Right hindlimb (tissue), 1 donor: ENCODE measurements at places on chromosomes 12 and 14.

GRCh38 chr12:56688129-56688845 lies at the start of gene PTGES3:
PTGES3 (minus strand) TSS chr12:56688284; CDS start chr12:56687999, 285 bp downstream.
- DNase-seq = peak; percentile 99

DNA sequence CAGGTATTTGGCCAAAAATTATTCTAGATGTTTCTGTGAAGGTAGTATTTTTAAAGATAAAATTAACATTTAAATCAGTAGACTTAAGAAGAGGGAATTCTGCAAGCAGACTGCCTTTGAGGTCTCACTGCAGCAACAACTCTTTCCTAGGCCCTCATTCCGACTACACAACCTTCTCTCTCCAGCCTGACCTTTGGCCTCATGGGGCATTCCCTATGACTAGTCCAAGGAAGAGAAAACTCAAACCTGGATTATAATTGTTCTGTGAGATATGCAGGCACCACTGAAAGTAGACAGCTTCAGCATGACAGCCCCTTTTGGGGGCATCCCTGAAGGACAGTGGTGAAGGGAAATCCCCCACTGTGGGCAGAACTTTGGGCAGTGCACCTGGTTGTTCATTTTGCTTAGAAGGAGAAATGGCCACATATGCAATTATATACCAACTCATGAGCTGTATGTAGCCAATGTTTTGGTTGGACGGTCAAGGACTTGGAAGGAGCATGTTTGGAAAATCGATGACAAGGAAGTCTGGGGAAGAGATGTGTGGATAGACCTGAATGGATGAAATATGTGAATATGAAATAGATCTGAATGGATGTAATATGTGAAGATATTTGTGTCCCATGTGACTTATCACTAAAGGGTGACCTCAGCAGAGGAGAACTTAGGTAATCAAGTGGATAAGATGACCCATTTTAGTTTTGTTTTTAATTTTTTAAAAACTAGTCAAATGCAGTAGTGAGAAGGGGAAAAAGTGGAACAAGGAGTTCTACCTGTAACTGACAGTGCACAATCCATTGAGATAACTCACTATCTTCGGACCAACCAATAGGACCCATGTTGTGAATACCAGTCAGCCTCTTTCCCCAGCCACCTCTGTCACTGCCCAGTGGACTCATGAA lies 233.3 kb upstream of the FOXN3 start:
- no peak for DNase-seq

DNA sequence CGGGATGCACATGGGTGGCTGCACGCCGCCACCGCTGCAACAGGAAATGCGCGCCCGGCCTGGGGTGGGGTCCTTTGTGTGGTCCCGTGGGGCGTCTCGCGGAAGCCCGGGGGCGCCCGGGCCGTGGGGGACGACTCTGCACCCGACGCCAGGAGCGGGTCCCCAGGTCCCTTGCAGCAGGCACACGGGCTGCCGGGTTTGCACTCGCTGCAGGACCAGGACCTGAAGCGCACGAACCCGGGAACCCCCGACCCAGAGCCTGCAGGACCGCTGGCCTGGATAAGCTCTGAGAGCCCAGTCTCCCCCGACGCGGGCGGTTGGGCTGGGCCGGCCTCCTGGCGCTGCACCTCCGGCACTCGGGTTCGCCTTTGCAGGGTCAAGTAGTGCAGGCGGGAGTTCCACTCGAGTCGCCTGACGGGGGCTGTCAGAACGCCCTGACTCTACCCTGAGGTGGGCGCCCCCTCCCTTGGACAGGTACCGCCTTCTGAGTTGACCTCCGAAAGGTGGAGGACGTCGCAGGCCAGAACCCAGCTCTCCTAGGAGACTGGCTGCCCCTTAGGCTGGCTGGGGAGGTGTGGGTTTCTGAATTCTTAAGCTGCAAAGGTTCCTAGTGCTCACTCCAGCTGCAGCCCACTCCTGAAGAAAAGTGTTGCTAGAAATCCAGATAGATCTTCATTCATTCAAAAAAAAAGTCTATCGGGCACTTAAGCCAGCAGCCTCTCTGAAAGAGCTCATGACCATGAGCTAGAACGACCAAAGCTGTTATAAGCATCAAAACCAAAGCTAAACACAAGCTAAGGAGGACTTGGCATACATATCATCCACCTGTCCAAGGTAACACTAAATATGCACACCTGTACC lies 68.0 kb downstream of the RNF34 start:
- DNase-seq = no peak

DNA sequence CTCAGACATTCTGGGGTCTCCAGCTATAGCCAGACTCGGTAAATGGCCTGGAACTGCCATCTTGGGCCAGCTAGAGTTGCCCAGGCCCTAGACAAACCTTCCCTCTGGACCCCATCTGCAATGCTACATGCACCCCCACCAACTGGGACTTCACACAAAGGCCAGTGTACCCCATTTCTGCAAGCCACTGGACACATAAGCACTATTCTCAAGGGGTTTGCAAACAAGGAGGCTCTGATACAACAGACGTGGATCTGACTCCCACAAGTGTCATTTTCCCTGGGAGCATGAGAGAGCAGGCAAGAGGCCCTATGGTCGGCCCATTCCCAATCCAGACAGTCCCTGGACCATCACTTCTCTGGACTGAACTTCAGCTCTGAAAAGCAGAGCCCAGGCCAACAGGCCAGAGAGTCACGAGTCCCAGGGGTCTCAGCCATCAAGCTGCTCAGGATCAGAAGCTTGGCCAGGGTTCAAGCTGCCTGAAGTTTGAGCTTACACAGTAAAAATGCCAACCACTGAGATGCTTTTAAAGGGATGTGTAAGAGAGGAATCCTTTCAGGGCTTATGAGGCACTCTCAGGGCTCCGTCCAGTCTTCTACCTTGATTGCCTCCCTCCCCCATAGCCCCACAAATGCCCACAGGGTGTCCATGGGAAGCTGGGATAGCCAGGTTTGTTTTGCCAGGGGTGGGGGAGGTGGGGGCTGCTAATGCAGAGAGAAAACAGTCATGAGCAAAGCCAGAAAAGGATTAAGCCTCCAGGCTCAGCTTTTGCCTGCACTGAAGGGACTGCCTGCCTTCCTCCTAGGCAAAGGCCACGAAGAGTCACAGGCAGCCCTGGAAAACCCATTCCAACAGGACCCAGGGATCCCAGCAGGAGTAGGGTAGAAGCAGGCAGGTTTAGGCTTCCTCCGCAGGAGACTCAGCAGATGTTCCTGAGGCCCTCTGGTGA lies 31.7 kb upstream of the PNMA1 start:
- peak; percentile 19 for DNase-seq

DNA sequence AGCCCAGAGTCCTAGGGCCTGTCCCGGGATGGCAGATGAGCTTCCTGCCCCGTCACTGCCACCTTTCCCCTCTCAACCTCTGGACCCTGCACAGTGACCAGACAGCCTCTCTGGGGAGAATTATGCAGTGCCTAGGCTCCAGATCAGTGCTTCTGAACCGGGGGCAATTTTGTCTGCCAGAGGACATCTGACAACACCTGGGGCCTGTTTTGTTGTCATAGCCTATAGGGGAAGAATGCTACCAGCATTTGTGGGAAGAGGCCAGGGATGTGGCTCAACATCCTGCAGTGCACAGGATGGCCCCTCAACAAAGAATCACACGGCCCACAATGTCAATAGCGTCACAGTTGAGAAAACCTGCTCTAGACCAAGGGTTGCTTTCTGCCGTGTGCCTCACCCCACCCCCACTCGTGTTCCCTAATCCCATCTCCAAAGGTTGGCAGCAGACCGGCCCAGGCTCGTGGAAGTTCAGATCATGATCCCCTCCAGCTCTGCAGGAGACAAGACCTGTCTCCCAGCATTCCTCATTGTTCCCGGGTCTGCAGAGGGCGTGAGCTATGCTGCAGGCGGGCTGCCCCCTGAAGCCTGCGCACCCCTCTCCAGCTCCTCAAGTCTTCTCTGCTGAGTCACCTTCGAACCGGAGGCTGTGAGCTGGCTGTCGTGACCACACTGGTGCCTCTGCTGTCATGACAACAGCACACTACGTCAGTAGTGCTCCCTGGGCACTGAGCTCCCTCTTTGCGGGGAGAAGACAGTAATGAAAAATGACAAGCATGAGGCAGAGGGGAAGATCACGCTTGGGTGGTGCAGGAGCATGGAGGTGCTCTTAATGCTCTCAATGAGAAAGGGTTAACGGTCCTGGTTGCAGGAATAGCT lies 2.0 kb upstream of the GAPDH start:
- peak; percentile 73 for DNase-seq

- DNase-seq = no peak
These were observed 19.0 kb downstream of the RPS6KA5 start for GRCh38 chr14:91041450-91041849.

GRCh38 chr12:51678086-51678724 lies 87.2 kb downstream of the SCN8A start:
- DNase-seq = no peak

DNA sequence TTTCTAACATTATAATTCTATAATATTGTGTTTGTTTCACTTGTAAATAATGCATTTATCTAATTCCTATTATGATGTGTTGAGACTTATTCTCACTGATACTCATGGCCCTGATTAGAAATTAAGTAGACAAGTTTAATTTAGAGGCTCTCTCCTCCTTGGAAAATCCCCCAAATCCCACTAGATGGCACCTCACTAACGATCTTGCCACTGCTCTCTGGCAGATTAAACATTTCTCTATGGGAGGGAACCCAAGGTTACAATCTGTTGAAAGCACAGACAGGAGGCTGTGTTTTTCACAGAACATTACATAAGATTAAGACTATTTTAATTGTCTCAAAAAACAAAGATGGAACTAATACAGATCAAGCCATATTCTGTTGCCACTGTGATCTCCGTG lies 318.7 kb downstream of the LRFN5 start:
- DNase-seq = no peak

GRCh38 chr12:132698341-132698740 lies 11.0 kb downstream of the PXMP2 start:
- DNase-seq = no peak

DNA sequence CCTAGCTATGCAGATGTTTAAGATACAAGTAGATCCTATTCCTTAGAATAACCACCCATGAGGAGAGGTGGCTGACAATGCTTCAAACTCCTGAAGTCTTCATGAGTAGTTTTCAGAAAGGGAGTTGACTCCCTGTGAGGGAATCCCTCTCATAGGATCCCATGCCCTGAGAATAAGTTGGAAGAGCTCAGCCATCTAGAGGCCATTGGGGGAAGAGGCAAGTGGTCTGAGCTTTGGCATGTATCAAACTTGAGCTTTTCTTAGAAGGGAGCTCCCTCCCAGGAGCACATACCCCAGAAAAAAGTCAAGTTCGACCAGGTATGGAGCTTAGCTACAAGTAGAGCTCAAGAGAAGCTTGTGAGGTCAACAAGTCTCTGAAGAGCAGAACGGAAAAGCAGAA lies 165.7 kb upstream of the RBM19 start:
- no peak for DNase-seq

- DNase-seq = no peak
These were observed 5.9 kb downstream of the DDX55 start for GRCh38 chr12:123607756-123608155.

- DNase-seq = no peak
These were observed 76.4 kb upstream of the FICD start for GRCh38 chr12:108438667-108439066.
